NCI-H748 treated with DMSO at 0.1 percent for 48 hours (cell line): ENCODE measurements at places on chromosomes 2 and 18.

GRCh38 chr2:83705146-83705545 is 753.9 kb downstream of the SUCLG1 start:
- DNase-seq, result no peak

- DNase-seq, result no peak
These were observed 47.5 kb upstream of the ASAP2 start for GRCh38 chr2:9158786-9159779.

- DNase-seq, result peak; percentile 43
These were observed 6.5 kb upstream of the KCNG2 start for GRCh38 chr18:79790996-79791972.

DNA sequence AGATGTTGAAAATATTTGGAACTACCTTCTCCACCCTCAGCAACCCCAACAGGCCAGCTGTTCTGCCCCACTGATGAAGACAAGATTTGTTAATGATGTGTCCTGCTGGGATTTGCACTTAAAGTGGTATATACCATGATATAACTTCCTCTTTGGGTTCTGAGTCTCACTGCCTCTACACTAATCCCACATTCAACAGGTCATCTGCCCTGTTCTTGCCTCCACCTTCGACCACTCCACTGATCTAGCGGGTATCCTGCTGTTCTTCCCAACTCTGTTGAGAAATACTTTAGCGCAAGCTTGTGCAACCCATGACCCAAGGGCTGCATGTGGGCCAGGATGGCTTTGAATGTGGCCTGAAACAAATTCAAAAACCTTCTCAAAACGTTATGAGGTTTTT is 72.7 kb downstream of the LRP1B start:
- DNase-seq, result no peak

- no peak for DNase-seq
These were observed 65.3 kb downstream of the REEP1 start for GRCh38 chr2:86272111-86272510.

DNA sequence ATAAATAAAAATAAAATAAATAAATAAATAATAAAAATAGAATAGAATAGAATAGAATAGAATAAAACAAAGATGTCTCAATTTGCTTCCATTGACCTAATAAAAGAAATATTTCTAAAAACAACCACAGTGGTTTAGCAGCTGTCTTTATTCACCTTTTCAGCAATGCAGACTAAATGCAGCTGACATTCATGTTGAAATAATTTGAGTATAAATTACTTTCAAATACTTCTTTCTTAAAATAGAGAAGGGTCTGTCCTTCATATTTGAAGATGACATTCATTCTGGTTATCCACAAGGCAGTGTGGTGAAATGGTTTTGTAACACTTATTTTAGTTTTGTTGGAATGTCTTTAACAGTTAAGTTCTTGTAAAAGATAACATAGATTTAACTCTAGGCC is 469.4 kb downstream of the IRS1 start:
- DNase-seq, result no peak

DNA sequence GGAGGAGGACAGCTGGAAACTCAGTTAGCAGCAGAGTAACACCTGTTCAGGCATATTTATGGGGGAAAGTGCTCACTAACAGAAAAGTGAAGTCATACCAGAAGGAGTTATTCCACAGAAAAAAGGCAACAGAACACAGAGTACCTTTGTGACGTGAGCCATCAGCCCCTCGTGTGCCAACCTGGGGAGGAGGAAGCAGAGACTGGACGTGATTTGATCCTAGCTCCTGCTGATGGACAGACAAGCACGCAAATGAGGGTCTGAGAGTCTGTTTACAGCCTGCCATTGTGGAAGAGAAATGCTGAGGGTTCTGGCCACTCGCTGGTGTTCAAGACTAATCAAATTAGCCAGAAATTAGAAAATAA is 120.7 kb downstream of the ZNF521 start:
- no peak for DNase-seq

GRCh38 chr2:38454081-38454480 is 77.0 kb upstream of the ATL2 start:
- no peak for DNase-seq

DNA sequence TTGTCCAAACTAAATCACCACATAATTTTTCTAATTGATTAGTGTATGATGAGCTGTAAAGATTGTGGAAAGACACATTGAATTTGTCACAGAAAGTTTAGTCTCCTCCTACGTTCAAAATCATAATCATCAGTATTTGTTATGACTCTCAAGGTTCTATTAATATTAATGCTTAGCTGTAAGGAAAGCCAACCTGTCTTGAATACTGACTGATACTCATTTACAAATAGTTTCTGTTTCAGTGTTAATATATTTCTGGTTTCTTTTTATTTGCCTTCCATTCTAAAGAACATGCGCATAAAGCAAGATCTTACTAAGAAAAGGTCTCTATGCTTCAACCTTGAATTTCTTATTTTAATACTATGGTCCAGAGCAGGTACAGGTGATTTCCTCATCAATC is 55.1 kb downstream of the CPS1 start:
- no peak for DNase-seq

- DNase-seq, result peak; percentile 71
These were observed 156.1 kb downstream of the TPGS2 start for GRCh38 chr18:36672437-36673344.

DNA sequence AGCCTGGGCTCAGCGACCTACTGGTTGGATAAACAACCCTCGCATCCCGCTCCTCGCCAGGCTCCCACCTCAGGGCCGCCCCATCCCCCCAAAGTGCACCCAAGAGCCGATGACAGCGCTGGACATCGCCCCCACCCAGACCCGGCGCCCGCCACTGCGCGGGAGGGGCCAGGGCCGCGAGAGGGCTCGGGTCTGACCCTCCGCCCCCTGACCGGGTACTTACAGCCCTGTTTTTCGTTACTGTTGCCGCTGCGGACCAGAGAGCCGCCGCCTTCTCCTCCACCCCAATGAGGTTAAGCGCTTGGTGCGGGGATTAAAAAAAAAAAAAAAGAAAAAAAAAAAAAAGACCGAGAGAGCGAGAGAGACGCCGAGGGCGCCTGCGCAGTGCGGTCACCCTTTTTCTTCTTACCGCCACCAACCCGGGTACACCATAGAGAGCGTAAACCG is at the start of gene CLASP1:
TSS of gene CLASP1 (minus strand) at position 314 of the 447 bp plus-strand sequence. CDS start 43,567 bp downstream, outside the sequence.
- no peak for DNase-seq

- DNase-seq, result peak; percentile 10
These were observed 176.4 kb upstream of the MYT1L start for GRCh38 chr2:2507417-2507997.

DNA sequence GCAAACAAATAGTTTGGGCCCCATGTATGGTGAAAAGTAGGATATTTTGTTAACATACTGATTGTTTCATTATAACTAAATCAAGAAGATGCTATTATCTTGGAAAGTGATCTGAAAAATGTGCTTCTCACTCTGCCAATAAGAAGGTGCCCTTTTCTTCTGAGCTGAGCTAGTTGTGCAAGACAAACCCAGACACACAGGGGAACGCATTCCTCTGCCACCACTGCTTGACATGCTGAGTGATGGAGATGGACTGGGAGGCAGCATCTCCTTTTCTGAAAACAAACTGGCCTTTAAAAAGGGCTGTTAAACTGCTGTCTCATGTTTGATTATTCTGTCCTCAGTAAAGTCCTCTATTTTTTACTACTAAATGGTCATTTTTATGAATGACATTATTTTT is 1989.9 kb upstream of the CELF4 start:
- no peak for DNase-seq

DNA sequence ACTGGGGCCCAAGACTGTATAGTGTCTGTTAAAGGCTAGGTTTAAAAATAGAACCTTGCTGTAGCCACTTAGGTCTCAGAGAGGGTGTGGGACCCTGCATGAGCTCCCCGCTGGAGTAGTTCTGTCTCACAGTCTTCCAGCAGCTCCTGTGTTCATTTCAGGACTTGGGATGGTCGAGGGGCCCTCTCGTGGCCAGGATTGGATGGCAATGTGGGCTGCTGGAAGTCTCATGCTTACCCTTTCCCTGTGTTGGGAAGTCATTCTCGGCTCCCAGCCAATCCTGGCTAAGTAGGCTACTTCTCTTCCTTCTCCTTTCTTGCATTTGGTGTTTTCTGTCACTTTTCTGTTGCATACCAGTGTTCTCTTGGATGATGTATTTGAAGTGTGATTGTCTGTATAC is 284.0 kb upstream of the GCFC2 start:
- no peak for DNase-seq

- no peak for DNase-seq
These were observed 67.5 kb upstream of the MYCN start for GRCh38 chr2:15872854-15873253.

DNA sequence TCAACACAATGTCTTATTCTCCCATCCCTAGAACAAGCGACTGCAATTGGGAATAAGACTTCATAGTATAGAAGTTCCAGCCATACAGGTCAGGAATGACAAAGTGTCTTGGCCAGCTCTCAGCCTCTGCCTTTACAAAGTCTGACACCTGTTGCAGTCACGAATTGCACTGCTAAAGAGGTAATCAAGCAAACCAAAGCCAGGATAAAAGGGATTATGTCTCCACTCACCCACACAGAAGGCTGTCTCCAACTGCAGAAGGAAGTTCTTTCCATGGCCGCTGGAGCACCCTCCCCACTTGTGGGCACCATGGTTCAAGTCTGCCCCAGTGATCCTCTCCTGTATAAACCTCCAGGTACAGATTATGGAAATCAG is 114.8 kb upstream of the PKDCC start:
- no peak for DNase-seq

- DNase-seq, result no peak
These were observed 255.3 kb downstream of the BCL11A start for GRCh38 chr2:60298006-60298696.

- DNase-seq, result no peak
These were observed 367.2 kb downstream of the MTX2 start for GRCh38 chr2:176636401-176636800.

DNA sequence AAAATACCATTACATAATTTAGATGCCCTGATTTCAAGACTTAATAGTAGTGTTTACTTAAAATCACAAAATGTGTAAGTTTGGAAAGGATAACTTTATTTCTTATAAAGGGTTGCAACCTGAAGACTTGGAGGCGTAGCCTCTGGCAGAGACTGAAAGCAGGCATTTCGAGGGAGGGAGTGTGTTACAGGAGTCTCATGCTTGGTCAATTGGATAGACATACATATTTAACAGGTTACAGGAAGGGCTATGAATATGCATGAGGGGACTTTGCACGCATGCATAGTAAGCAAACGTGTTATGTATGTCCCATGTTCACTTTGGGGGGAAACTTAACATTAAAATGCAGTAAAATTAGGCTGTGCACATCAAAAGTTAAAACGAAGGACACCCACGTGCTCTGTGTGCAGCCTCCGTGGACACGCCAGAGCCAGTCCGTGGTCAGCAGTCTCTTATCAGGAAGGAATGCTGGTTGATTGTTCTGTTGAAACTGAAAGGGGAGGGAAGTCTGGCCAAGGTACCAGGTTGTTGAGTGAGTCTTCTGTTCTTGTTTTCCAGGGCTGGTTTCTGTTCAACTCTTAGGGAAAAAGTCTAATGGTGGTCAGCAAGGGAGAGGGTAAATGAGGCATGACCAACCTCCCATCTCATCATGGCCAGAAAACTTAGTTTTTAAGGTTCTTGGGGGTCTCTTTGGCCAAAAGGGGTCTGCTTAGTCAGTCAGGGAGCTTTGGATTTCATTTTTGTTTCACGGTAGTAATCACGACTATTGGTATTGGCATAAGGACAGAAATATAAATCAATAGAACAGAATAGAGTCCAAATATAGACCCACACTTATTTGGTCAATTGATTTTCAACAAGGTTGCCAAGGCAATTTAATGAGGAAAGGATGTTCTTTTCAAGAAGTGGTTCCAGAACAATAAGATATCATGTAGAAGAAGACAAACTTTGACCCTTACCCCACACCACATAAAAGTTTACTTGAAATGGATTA is 121.9 kb downstream of the MCFD2 start:
- no peak for DNase-seq

- no peak for DNase-seq
These were observed 18.9 kb downstream of the PIK3C3 start for GRCh38 chr18:41973983-41974382.

GRCh38 chr2:46996300-46996843 is 80.8 kb upstream of the MCFD2 start:
- DNase-seq, result no peak

DNA sequence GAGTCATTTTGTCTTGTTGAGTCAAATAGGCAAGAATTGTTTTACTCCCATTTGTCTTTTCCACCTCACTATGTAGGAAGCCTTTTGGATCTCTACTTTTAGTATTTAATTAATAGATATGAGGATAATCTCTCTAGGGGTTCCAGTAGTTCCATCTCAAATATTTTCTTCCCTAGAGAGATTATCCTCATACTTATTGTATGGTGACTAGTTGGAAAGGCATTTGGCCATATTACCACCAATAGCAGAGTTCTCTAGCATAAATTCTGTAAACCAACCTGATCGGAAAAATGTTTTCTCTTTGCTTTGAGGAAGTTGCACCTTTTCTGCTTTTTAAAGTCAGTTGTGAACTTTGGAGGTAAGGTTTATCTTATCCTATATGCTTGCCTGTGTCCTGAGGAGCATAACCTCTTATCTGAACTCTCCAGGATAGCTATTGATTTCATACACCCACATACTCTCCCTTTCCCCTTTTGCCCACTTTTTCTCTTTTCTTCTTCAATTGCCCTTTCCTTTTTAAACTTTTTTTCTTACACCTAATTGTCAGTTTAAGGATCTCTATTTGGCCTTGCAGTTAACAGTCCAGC is 100.8 kb downstream of the GALNT1 start:
- no peak for DNase-seq

DNA sequence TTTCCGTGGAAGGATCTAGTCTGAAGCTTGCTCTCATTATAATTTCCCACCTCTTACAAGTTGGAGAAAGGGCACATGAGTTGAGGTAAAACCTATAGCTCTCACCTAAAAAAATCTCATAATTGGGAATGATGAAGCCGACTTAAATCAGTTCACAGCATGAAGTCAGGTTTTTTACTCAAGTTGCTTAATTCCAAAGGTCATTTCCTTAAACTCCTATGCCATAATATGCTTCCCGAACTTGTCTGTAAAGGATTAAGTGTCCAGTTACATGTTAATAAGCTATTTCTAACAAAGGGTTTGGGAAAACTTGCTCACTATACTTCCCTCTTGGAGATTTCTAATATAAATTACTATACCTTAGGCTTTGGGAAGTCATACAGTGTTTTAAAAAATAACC is 481.2 kb downstream of the NUP35 start:
- DNase-seq, result peak; percentile 27

- no peak for DNase-seq
These were observed 62.6 kb downstream of the BAZ2B start for GRCh38 chr2:159553727-159554126.

- DNase-seq, result no peak
These were observed 63.2 kb downstream of the UGGT1 start for GRCh38 chr2:128154225-128154624.

- DNase-seq, result no peak
These were observed 214.1 kb downstream of the C1D start for GRCh38 chr2:67848551-67849285.

DNA sequence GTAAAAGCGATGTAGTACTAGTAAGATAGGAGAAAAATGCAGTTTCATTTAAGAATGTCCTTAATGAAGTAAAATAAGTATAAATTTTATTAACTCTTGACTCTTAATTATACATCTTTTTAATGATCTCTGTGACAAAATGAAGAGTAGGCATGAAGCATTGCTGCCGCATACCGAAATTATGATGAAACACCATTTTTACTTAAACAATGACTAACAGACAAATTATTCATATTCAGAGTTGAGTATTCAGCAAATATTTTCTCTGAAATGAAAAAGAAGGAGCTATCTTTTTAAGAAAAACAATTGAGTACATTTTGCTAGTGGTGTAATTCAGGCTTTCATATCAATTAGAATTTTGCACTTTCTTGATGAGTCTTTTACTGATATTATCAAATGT is 150.6 kb upstream of the DOCK10 start:
- no peak for DNase-seq

GRCh38 chr2:218290316-218291261 is 1.7 kb downstream of the TMBIM1 start:
- DNase-seq, result no peak
